ENCODE measurements at places on chromosomes 7 and 10. TPM values are rescaled to one million over a fixed set of nuclear protein-coding genes. Genes with fewer than 3 reads are reported as not detected.

GRCh38 chr10:110395350-110396283 is 90.9 kb upstream of the SMNDC1 start:
- peak; percentile 89 for DNase-seq

GRCh38 chr7:109864230-109864629 is 1226.7 kb upstream of the LRRN3 start:
- no peak for DNase-seq

DNA sequence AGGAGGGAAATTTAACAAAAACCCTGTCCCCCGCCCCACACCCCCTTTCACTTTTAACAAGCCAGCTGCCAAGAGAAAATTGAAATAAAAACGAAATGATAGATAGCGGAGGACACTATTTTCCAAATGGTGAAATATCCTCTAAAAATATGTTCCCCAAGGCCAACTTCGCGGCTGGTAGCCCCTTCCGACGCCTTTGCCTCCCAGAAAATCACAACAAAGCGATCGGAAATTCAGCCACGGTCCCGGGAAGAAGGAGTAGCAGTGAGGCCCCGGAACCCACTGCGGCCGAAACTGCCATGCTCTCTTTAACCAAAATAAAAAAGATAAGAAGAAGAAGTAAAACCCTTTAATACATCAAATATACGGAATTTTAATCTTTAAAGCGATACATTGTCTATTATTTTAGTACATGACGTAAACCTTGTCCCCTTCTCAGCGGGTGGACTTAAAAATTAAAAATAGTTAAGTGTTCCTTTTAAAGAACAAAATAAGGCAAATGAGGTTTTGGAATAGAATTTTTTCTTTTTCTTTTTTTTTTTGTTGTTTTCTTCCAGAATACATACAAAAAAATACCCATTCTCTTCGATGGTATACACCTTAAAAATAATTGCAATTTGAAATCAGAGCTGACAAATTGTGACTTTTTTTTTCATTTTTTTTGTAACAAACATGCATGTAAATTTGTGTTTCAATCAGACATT is 3.9 kb downstream of the ZNF503 start:
- DNase-seq = no peak

GRCh38 chr10:17348501-17349349 is 105.7 kb downstream of the ST8SIA6 start:
- DNase-seq = peak; percentile 73

DNA sequence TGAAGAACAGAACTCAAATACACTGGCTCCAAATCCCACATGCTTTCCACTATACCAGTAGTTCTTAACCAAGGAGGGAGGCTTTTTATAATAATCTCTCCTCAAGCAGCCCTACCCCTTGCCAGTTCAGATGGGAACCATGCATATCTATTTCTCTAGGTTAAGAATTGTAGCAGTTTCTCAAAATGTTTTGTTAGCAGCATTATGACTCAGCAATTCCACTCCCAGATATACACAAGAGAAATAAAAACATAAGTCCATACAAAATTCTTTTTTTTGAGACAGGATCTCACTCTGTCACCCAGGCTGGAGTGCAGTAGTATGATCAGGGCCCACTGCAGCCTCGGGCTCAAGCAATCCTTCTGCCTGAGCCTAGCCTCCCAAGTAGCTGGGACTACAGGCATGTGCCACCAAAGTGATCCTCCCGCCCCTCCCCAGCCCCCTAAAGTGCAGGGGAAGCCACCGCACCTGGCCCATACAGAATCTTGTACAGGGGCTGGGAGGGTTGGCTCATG is 18.1 kb downstream of the YWHAG start:
- no peak for DNase-seq

GRCh38 chr10:1074748-1075308 is 18.6 kb downstream of the WDR37 start:
- DNase-seq = no peak

GRCh38 chr7:15839416-15840100 is 153.1 kb upstream of the MEOX2 start:
- no peak for DNase-seq

DNA sequence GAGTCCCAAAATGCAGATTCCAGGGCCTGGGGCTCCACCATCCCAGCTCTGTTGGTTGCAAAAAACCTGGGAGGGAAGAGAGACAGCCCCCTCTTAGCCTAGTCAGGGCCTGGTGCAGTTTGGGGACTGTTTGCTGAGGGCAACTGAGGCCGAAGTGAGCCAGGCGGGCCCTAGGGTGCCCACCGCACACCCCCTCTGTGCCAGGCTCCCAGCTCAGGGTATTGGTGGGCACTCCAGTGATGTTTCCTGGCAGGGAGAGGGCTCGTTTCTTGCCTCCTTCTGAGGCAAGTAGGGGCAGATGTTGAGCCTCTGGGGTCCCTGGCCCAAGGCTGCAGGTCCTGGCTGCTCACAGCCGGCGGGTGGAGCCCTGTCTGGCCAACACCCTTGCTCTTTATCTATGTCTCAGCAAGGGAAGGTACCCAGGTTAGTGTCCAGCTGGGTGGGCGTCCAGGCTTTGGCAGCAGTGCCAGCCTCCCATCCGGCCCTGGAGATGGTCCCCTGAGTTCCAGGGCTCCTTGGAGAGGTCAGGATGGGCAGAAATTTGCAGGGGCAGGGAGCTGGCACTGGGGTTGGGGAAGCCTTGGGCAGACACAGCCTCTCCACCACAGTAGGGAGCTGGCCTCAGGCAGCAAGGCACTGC is 37.8 kb downstream of the KCTD7 start:
- peak; percentile 37 for DNase-seq

DNA sequence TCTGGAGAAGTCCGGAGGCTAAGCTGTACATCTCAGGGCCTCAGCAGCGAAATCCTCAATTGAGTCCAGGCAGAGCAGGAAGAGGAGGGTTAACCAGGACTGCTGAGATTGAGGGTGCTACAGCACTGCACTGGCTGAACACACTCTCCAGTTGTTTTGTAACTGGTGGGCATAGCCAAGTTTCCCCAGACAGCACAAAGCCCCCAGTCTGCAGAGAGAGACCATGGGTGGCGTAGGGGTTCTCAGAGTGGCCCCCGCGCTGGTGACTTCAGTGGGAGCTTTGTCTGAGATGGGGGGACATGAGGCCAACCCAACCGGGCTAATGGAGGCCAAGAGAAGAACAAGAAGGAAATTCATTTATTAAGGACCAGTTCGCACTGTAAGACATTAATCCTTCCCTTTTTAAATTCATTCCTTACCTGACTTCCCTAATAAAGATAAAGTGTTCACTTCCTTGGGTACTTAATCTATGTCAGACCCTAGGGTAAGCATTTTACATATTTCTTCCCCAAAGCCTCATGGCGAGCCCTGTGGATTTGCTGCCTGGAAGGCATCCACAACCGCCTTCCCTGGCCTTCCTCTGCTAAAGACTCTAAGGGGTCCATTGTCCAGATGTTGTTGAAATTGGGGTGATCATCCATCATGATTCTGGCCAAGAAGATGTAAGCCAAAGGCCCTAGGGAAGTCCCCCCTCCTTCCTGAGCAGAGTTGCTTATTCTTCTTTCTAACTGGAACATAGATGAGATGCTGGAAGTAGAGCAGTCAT is 121.4 kb upstream of the CHST15 start:
- DNase-seq = no peak

DNA sequence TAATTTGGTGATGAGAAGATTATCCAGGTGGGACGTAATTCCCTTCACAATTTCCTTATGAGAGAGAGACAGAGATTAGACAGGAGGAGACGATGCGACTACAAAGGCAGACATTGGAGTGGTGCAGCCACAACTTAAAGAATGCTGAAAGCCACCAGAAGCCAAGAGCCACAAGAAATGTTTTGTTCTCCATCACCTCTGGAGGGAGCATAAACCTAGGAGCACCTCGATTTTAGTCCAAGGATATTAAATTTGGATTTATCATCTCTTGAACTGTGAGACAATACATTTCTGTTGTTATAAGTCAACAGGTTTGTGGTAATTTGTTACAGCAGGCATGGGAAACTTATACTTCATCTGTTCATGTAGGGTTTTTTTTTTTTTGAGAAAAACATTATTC is 418.9 kb downstream of the DGKB start:
- no peak for DNase-seq

DNA sequence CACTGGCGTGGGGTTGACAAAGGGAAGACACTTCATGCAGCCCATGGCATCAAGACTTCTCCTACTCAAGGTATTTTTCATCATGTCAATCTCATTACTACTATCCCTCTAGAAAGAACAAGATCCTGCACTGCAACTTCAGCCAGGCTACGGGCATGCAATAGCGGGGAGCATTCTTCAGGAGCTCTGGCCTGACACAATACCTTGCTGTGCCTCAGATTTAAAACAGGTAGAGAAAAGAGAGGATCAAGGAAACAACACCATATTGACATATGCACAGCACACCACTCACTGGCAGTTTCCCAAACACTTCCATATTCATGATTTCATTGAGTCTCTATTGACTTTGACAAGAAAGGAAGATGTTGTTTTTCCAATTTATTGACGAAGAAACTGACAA is 51.5 kb downstream of the DOCK4 start:
- no peak for DNase-seq

DNA sequence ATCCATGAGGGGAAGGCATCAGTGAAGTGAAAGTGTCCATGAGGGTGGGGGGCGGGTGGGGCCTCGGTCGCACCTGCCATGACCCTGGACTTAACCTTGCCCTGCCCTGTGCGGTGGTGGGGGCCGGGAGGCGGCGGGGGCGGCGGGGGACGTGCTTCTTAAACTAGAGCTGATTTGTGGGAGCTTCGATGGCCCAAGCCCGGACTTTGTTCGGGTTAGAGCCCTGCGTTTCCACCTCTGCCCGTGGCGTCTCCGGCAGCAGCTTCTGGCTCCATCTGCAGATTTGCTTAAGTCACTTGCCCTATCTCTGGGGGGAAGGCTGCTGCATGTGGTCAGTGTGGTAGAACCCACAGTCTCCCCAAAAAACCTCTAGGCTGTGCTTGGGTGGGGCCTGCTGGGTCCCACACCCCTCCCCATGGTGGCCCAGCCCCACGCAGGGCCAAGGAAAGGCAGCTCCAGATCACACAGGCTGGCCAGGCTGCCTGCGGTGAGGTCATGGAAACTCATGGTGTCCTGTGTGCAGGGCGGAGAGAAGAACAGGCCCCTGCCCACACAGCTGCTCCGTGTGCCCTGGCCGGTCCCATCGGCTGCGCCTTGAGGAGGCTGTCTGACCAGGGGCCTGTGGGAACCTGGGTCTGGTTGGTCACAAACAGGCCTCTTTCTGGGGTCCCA is 93.2 kb downstream of the INPP5A start:
- peak; percentile 76 for DNase-seq

- DNase-seq = peak; percentile 93
Measured at GRCh38 chr10:21173802-21174714, 276.9 kb upstream of the NEBL start.

DNA sequence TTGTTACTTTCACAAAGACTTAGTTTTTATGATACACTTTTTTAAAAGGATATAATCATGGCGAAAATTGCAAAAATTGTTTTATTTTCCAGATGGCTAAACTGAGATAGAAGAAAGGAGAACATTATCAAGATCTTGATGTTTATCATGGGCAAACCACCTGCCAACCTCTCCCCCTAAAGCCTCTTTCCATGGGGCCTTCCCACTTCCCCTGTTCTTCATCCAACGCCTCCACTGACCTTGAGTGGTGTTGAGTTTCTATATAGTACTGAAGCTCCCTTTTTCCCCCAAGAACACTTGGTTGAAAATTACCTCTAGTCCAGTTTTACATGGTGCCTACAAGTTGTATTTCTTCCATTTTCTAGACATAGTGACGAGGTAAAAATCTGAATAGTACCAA is 5.0 kb downstream of the CREB3L2 start:
- DNase-seq = no peak

DNA sequence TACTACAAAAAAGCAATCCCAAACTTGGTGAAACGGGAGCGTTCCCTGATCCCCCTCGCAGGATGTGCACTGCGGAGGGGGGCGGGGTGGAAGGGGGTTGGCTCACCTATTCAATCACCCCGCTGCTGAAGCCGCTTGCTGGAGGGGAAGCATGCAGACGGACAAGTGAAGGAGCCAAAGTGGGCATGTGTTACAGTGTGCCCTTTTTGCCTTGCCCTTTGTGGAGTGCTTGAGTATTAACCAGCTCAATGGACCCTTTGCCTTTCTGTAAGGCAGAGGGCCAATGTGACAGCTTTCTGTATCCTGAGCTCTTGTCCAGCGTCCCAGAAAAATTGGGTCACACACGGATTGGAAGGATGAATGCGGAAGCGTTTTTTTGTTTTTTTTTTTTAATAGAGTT is 348.9 kb upstream of the NPSR1 start:
- DNase-seq = no peak

- no peak for DNase-seq
Measured at GRCh38 chr7:159271781-159272180, 127.1 kb upstream of the VIPR2 start.

GRCh38 chr7:142883145-142883544 is 2.4 kb downstream of the TRPV6 start:
- peak; percentile 9 for DNase-seq

DNA sequence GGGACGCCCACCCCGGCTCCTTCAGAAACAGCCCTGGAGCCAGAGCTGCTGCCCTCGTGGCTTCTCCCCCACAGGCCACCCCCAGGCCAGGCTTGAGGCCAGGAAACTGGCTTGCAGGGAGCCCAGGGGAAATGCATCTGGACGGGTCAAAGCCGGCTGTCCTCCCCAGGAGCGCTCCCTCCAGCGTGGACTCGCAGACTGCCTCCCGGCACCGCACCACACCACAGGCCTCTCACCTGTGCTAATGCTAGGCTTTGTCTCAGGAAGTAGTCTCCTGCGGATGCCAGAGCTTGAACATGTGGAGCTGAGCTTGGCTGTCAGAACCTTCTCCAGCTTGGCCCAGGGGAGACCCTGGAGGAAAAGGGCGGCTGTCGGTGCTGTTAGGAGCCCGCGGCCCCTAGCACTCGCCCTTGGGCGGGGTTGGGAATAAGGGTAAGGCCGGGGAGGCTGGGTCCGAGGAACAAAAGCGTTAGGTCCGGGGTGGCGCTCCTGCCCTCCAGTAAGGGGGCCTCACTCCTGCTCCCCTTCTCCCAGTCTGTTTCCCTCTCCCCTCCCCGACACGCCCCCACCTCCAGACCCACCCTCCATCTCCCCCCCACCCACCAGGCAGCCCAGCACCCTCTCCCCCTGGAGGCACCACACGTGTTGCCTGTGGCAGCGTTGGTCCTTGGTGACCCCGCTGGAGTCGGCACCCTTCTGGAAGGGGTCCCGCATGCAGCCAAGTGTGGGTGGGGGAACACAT is 21.6 kb upstream of the DRGX start:
- no peak for DNase-seq

GRCh38 chr10:45582386-45582781 is 90.2 kb downstream of the ZFAND4 start:
- no peak for DNase-seq

- no peak for DNase-seq
Measured at GRCh38 chr7:68980011-68980410, 618.3 kb upstream of the AUTS2 start.

- DNase-seq = peak; percentile 80
Measured at GRCh38 chr10:114266521-114266920, 27.5 kb downstream of the VWA2 start.

- DNase-seq = no peak
Measured at GRCh38 chr7:116390363-116390762, 109.2 kb upstream of the CAV2 start.

Gene ITPRID1
- 0.02 TPM for polyA plus RNA-seq

Gene HOXA13
- polyA plus RNA-seq = not detected

Gene SBDS
- 37.1 TPM for polyA plus RNA-seq

Gene PPP1R3C
- 3.8 TPM for polyA plus RNA-seq

Gene KAZALD1
- polyA plus RNA-seq = 1.3 TPM

Gene PLPP4
- not detected for polyA plus RNA-seq

Gene URGCP
- 24.1 TPM for polyA plus RNA-seq

Gene MPP7
- 2.8 TPM for polyA plus RNA-seq

Gene IKZF1
- 0.87 TPM for polyA plus RNA-seq

Gene CRTAC1
- 1.2 TPM for polyA plus RNA-seq

Gene LSM8
- polyA plus RNA-seq = 24.6 TPM

Gene CYP26A1
- 0.35 TPM for polyA plus RNA-seq

Gene TCTN3
- polyA plus RNA-seq = 16.8 TPM

Gene DCLRE1A
- polyA plus RNA-seq = 4.0 TPM
